Stimulated activated CD4-positive, alpha-beta T cell treated with anti-CD3 and anti-CD28 coated beads, Interleukin-4, amount 100 ng/mL, for 48 hours (primary cell): ENCODE measurements at places on chromosomes 1 and 21.

DNA sequence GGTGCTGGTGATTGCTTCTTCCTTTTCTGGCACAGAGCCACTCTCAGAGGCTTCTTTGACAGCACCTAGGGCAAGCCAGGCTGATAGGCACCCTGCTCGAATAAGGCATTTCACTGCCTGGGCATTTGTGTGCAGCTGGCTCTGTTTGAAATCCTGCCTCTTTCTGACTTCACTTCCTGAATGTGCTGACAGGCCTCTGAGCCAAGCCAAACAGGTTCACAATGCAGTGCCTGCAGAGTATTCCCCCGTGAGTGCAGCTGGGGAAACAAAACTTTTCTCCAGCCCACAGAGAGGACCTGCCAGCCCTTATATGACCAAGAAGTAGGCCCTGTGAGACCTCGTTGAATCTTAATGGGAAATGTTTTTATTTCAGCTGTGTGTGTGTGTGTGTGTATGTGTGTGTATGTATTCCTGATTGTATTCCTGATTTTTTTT lies 10.4 kb downstream of the JUN start:
- no peak for DNase-seq

DNA sequence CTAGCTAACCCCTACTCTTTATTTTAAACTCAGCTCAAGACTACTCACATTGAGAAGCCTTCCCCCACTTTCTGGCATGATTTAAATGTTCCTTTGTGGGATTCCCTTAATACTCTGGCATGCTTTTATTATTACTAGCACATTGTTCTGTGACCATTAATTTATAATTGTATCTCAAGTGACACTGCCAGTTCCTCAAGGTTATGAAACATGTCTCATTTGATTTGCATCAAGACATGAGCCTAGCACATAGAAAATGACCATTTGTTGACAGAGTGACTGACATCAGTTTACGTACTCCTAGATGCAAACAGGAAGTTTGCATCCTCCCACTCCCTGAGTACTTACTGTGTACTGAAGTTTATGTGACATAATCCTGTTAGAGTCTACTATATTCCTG lies 15.2 kb downstream of the RGS4 start:
- DNase-seq = no peak

DNA sequence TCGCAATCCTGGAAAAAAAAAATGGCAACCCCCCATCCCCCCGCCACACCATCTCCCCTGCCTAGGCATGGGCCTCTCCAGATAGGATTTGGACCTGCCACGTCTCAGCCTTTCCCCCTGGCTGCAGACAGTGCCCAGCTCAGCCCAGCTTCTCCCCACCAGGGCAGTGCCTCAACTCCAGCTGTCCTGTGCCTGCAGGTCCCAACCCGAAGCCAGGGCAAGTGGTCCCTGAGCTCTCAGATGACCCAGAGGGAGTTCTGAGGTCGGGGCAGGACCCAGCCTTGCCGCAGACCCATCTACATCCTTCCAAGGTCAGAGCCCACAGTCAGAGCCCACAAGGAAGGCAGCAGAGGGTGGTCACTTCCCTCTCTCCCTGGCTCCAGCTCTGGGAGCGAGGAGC lies 86.7 kb upstream of the POU3F1 start:
- no peak for DNase-seq

GRCh38 chr1:215181518-215181917 lies 99.0 kb downstream of the KCNK2 start:
- DNase-seq = no peak

- no peak for DNase-seq
These were observed at the start of gene SIM2 for GRCh38 chr21:36698981-36699545. TSS of gene SIM2 (plus strand) at chr21:36699115. CDS start at chr21:36699747, 632 bp downstream.

DNA sequence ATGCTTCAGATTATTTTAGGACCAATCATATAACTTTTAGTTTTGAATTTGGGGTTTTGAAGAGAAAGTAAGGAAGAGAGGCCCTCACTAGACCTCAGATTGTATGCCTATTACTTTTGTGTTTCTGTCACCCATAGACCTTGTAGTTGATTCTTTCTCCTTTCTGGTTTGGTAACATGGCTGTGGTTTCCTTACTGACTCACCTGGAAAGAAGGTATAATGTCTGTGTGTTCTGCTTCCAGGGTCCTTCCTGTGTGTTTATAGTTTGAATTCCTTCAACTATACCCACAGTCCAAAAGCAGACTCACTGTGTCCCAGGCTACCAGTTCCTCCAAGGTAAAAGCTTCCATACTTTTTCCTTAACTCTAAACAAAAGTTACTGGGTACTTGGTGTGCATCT lies 8.1 kb downstream of the SLC44A3 start:
- DNase-seq = no peak

GRCh38 chr21:15552914-15553494 lies 176.8 kb upstream of the USP25 start:
- DNase-seq = no peak

- no peak for DNase-seq
These were observed 58.0 kb downstream of the BEND5 start for GRCh38 chr1:48718705-48719104.

- no peak for DNase-seq
These were observed 64.1 kb downstream of the DDR2 start for GRCh38 chr1:162696286-162696862.

GRCh38 chr1:74690909-74691308 lies 17.3 kb upstream of the ERICH3 start:
- no peak for DNase-seq

- no peak for DNase-seq
These were observed 448 bp upstream of the COL9A2 start for GRCh38 chr1:40317394-40318074.

DNA sequence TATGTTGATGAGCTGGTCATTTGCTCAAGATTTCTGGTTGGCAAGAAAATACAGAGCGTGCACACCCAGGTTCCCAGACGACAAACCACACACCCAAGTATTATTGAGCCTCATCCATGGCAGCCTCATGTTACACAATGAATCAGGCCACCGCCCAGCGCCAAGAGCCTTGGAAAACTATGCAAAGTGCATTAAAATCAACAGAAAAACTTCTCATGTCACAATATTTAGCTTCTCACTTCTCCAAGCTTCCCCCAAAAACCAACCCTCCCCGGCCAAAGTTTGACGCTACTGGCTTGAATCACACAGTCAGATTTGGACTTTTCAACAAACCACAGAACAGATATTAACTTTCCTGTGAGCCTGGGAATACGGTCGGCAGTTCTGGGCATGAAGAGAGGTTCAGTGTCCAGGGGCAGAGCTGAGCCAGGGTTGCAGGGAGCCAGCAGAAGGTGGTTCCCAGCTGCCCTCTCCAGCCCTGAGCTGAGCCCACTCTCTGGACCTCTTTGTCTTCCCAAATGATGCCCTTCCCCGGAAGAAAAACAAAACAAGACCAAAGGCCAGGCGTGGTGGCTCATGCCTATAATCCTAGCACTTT lies 71.1 kb downstream of the SETD4 start:
- no peak for DNase-seq

GRCh38 chr1:152168535-152168868 lies 9.5 kb upstream of the RPTN start:
- DNase-seq = no peak

GRCh38 chr1:174258148-174258550 lies 98.8 kb downstream of the RABGAP1L start:
- DNase-seq = peak; percentile 31

DNA sequence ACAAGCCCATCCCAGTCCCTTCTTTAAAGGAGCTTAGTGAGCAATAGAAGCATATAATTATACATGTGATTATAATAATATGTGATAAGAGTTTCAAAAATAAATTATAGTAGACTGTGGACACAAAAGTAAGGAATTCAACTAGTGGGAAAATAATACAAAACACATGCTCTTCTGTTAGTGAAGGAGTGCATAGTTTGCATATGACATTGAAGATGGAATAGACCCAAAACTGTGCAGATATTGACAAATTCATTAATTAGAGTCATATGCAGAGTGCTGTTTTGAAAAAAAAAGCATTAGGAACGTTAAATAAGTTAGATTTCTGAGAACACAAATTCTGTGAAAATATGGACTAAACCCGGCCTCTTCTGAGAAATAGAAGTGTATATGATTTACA lies 278.8 kb downstream of the ASTN1 start:
- DNase-seq = no peak

DNA sequence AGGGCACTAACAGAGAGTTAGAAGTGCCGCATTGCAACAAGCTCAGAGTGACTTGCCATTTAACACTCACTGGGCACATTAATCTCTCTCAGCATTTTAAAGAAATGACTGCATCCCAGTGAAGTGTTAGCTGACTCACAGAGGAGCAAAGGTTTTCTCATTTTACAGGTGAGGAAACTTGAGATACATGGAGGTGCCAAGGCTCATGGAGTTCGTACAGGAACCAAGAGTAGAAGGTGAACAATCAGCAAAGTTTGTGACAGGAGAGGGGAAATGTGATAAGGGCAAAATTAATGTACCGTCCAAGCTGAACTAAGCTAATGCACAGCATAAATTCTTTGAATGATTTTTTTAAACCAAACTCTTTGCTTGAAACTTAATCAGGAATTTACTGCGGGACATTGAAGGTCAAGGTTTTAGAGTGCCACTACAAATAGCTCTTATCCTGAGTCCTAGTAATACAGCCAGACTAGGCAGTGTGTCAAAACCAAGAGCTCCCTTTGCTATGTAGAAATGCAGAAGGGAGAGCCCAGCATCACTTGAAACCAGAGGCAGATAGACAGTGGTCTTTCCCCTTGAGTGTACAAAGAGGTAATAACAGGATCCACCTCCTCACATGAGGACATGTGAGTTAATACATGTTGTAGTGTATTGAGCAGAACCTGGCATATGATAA lies 22.4 kb upstream of the NTPCR start:
- DNase-seq = no peak

GRCh38 chr1:115765091-115765490 lies 3.4 kb downstream of the CASQ2 start:
- DNase-seq = no peak

DNA sequence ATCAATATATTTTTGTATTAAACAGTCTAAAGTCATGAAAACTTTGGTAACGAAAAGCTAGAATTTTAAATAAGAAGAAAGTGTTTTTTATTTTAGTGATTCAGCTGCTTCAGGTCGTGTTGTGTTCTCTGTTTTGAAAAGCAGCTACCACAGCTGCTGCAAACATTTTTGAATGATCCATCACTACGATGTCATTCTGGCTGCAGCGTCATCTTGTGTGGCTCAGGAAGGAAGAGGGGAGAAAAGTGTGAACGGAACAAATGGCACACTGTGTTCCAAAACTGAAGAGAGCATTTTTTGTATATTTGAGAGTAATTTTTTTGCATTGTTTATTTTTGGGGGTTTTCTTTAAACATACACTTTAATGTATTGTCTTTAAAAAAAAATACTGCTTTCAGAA lies 323.0 kb upstream of the ADGRL2 start:
- DNase-seq = no peak

- no peak for DNase-seq
These were observed 109.6 kb downstream of the ZBTB18 start for GRCh38 chr1:244160455-244161235.

GRCh38 chr1:30427545-30427944 lies 295.8 kb downstream of the MATN1 start:
- no peak for DNase-seq

DNA sequence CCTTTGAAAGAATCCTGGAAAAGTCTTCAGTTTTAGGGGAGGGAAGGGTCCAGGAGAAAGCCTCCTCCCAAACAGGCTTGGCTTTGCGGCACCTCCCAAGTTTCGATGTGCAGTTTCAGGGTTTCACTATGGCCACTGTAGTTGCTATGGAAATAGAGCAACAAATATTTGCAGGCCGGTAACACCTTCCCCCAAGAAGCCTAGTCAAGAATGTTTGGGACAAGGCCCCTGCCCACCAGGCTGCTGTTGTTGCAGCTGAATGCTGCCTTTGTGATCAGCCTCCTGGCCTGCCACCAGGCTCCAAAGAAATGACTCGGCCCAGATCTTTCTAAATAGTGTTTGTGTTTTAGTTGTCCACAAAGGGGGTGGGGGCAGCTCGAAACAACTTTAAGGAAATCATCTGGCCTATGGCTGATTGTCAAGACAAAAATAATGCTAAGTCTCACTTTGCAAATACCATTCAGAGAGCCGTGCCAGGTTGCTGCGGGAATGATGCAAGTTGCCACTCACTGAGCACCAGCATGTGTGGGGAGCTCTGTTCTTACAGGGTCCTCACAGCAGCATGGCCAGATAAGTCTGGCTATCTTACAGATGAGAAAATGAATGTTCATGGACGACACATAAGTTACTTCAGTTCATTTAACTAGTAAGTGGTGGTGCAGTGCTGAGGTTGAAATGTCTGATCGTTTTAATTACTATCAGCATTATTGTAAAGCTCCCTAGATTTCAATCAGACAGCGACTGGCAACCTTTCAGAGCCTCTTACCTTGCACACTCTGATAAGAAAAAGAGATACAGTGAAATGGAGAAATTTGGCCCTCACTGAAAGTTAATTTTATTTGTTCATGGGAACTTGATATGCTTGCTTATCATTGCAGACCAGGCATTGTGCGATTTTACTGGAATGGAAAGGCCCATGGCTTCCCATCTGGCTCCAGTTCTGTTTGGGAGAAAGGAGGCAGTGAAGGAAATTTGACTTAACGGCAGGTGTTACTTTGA lies 91.2 kb upstream of the JUN start:
- no peak for DNase-seq

GRCh38 chr1:183821309-183821888 lies 16.5 kb downstream of the RGL1 start:
- no peak for DNase-seq

DNA sequence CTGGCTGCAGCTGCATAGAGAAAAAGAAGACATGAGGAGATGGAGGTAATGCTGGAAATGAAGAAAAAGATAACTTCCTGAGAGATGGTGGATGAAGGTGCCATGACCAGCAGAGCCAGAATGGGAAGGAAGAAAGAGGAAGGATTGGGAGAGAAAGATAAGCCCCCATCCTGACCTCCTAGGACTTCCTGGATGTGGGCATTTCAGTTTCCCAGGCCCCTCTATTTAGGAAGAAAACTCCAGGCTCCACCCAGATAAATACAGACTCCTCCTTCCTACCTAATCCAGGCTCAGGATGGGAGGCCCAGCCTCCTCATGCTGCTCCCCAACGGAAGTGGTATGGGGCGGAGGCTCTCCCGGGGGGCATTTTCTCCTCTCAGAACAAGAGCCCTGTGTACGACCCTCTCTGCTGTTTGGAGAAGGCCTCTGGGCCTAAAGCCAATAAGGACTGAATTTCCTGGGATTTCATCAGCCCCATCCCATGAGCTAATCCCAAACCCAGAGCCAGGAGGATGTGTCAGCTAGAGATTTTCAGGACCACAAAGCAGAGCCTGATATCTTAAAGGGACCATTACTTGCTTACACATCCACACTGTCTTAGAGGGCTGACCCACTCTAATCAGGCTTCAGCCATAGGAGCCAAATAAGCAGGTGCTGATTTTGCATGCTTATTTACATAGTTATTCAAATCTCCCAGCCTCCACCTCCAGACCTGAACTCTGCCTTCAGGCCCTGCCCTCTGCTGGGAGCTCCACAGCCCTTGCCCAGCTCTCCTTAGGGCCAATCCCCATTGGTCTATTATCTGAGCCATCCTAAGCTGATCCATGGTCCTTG lies 5.1 kb upstream of the ARHGEF2 start:
- no peak for DNase-seq

DNA sequence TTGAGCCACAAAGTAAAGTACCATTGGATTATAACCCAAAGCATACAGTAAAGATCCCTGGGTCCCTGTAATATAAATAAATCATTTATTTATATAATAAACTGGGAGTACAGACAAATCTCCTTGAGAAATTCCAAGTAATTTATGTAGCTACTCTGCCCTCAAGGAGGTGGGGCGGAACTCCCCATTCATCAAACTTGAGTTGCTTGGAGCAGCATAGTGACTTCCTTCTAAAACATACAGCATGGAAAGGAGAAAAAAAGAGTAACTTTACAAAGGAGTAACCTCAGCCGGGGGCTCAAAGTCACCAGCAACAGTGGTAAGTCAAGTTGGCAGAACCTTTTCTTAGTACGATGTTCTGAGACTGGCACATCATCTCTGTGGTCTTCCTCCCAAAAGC lies 4.5 kb downstream of the LAPTM5 start:
- no peak for DNase-seq
